ENCODE measurements at places on chromosomes 2 and 18. TPM values are rescaled to one million over a fixed set of nuclear protein-coding genes. Genes with fewer than 3 reads are reported as not detected.

ANKZF1 gene
- 43.6 TPM for total RNA-seq

DQX1 gene
- total RNA-seq = 0.16 TPM

IL1RL1 gene
- not detected for total RNA-seq

IL36B gene
- total RNA-seq = not detected

FSHR gene
- total RNA-seq = not detected

TIA1 gene
- 78.0 TPM for total RNA-seq

All from SK-MEL-5 (cell line).